Aorta (tissue), 5 donors: ENCODE measurements at places on chromosomes 2 and 18. TPM values are rescaled to one million over a fixed set of nuclear protein-coding genes. Genes with fewer than 3 reads are reported as not detected.

Gene PPP1R7
- 41.1 TPM for total RNA-seq

- no peak for DNase-seq
These were observed 66.7 kb upstream of the HS6ST1 start for GRCh38 chr2:128385365-128385764.

Gene CPLX4
- not detected for total RNA-seq

DNA sequence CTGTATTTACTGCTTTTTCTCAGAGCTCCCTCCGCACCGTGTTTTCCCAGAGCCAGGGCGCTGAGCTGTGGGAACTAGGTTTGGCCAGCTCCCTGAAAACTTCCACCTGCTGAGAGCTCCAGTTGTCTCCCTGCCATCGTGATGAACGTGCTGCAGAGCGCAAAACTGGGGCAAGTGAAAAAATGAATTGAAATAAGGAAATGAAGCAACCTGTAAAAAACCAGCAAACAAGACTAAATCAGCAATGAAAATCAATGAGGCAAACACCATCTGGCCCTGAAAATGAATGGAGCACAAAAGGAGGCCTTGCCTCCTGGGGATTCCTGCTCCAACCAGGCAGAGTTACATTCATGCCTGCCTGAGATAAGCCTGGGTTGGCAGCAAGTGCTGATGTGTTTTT, 129.9 kb downstream of the MARCHF4 start:
- no peak for DNase-seq

Gene RAX
- not detected for total RNA-seq

- DNase-seq, result no peak
These were observed 48.6 kb downstream of the EMILIN2 start for GRCh38 chr18:2895391-2895790.

DNA sequence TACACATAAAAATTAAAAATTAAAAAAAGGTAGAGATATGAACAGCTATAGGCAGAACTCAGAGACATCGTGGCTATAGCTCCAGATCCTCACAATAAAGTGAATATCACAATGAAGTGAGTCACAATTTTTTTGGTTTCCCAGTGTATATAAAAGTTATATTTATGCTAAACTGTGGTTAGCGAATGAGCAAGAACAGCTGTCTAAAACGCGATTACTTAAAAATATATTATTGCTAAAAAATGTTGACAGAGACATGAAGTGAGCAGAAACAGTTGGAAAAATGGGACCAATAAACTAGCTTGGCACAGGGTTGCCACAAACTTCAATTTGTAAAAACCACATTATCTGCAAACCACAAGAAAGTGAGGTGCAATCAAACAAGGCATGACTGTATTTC, 551.7 kb upstream of the NETO1 start:
- DNase-seq, result no peak

DNA sequence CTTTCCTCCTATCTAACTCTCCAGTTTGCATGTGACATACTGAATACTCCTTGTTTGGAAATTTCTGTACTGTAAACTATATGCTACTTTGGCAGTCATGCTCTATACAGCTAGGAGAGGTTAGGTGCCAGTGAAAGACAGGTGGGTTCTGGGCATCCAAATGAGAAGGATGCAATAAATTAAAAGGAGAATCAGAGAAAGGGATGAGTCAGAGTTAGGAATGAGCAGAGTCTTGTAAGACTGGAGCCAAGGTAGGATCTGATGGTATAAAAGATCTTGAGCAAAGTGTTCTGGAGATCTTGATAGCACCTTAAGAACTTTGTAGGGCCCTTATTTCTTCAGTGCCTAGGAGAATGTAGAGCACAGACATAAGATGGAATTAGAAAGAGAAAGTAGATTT, 58.7 kb upstream of the STAM2 start:
- no peak for DNase-seq

GRCh38 chr2:179049546-179050311, at the start of gene CCDC141:
CCDC141 (minus strand) TSS chr2:179050137; CDS start chr2:179049941, 196 bp downstream.
- DNase-seq, result no peak

DNA sequence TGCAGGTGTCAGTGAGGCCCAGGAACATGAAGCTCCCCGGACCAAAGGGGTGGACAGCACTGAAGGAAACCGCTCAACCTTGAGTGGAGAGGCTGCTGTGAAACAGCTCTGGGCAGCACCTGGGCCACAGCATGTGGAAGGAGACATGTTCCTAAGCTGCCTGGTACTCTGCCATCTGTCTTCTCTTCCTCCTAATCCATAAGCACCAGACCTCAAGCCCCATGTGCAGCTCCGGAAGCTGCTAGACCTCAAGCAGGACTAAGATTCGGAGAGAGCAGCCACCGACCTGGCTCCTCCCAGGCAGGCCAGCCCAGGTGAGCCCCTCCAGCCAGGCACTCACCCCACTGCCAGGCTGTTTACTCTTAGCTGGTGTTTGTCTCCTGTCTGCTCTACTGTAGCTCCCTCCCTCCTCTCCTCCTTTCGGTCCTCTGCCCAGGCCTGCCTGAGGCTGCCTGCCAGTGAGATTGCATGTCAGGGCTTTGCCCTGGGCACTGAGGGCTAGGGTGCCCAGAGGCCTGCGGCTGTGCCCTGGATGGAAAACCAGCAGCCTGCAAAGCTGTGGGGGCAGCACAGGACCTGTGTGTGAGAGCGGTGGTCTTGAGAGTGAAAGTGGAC, 53.7 kb downstream of the BCL11A start:
- DNase-seq, result no peak

GRCh38 chr2:46847185-46847710, 68.4 kb downstream of the MCFD2 start:
- DNase-seq, result peak; percentile 93

- no peak for DNase-seq
These were observed 660.0 kb upstream of the TMEFF2 start for GRCh38 chr2:192854706-192855105.

Gene CAPN13
- total RNA-seq, result not detected

Gene HOXD3
- total RNA-seq, result 13.4 TPM

- DNase-seq, result no peak
These were observed 226.1 kb upstream of the TRIB2 start for GRCh38 chr2:12490641-12491040.

Gene GNAL
- total RNA-seq, result 12.0 TPM

Gene RAB12
- 47.7 TPM for total RNA-seq

- no peak for DNase-seq
These were observed 156.8 kb downstream of the STK39 start for GRCh38 chr2:168090366-168091135.

DNA sequence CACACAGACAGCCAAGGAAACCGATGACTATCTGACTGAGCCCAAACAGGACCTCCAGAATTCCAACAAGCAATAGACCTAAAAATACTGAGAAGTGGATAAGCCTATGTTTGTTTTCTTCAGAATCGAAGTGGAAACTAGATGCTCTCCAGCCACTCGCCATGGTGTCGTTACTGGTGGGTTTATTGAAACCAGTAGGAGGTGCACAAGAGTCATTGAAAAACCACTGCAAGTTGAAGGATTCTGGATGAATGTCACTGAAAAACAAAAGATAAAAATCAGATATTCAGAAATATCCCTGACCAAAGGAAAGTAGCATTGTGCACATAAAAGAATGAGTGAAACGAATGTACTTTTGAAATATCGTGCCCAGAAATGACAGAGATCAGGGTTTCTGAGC, 15.3 kb downstream of the TM4SF20 start:
- no peak for DNase-seq

DNA sequence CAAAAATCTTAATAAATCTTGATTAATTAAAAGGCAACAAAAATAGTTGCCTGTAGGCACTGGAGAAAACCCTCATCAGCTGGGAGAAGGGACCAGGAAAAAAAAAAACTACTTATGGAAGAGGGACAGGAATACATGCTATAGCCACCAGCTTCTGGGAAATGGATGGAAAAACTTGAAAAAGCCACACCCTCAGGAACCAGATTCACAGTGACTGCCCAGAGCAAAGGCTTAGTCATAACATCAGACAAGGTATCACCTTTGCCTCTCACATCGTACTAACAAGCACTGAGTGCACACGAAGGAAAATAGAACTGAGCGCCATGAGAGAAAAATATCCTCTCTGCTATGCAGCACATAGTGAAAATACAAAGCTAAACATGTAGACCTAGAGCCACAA, 116.9 kb upstream of the GYPC start:
- no peak for DNase-seq

DNA sequence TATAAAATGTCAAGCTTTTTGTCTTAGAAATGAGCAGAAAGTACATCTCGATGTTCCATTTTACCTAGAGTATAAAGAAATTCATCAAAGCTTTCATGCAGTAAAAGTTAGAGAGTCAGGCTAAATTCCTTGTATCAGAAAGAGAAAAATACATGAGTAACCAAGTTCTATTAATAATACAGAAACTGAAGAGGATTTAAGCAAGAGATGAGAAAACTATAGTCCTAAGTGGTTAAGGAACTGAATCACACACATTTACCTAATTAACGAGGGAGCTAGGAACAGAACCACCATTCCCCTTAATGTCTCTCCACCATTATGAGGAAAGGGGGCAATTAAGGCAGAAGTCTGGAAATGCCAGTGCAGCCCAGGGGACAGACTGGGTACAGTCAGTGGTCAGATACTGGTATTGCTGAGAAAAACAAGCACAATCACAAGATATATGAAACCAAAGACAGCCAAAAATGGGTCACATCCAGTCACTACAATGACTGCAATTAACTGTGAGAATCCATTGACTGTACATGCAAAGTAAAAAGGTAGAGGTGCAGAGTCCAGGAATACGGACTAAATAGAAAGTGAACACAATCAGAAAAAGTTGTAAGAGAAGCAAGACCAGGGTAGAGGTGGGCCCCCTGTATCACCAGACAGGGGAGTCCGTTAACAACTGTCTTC, 23.9 kb downstream of the MAP4K3 start:
- DNase-seq, result no peak

- DNase-seq, result no peak
These were observed 12.6 kb upstream of the KCMF1 start for GRCh38 chr2:84958135-84959059.

- DNase-seq, result no peak
These were observed 25.8 kb downstream of the RPL31 start for GRCh38 chr2:101027852-101028251.

Gene TMEM247
- not detected for total RNA-seq

DNA sequence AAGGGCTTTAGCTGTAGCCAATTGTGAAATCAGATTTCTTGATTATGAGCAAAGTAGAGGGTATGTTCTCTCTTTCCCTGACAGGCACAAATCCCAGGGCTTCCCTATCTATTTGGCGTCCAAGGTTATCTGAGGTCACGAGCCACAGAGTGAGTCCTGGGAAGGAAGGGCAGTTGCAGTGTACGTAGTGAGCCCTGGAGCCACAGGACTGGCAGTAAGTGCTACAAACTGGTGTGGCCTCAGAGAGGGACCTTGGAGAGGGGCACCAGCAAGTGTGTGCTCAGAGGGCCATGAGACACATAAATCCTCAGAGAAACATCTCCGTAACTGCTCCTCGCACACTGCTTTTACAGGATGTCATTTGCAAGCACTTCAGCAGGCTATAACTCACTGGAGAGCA, 115.5 kb upstream of the SH3BP4 start:
- no peak for DNase-seq

Gene FOXD4L1
- 0.27 TPM for total RNA-seq

Gene RASGRP3
- total RNA-seq, result 12.8 TPM

DNA sequence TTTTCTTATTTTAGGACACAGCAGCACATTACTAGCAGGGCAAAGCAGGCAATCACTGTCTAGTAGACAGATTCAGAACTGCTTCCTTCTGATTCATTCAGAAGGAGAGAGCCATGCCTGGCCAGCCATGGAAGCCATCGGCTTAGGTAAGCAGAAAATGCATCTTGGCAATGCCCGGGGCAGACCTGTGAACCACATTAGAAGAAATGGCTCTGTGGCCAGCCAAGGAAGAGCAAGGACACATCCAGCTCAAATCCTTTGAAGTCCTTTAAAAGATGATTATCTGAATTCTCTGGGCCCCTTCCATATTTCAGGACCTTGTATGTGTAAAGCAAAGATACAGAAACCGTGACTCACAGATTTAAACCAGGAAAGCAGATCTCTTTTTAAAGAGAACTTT, 227.4 kb downstream of the PID1 start:
- no peak for DNase-seq

DNA sequence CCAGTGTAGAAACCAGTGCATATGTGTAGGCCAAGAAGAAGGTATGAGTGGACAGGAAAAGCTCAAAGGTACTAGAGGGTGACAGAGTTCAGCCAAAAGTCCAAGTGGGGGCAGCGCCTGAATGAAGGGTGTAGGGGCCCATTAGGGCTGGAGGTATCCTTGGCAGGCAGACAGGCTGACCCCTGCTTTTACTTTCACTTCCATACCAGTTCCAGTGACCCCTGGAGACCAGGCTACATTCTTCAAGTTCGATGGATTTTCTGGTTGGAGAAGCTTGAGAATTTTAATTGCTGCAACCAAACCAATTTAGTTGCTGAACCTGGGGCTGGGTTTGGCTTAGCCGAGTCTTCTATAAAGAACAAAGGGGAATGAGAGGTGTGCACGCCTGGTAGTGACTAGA, 42.3 kb upstream of the MRPL33 start:
- DNase-seq, result no peak

DNA sequence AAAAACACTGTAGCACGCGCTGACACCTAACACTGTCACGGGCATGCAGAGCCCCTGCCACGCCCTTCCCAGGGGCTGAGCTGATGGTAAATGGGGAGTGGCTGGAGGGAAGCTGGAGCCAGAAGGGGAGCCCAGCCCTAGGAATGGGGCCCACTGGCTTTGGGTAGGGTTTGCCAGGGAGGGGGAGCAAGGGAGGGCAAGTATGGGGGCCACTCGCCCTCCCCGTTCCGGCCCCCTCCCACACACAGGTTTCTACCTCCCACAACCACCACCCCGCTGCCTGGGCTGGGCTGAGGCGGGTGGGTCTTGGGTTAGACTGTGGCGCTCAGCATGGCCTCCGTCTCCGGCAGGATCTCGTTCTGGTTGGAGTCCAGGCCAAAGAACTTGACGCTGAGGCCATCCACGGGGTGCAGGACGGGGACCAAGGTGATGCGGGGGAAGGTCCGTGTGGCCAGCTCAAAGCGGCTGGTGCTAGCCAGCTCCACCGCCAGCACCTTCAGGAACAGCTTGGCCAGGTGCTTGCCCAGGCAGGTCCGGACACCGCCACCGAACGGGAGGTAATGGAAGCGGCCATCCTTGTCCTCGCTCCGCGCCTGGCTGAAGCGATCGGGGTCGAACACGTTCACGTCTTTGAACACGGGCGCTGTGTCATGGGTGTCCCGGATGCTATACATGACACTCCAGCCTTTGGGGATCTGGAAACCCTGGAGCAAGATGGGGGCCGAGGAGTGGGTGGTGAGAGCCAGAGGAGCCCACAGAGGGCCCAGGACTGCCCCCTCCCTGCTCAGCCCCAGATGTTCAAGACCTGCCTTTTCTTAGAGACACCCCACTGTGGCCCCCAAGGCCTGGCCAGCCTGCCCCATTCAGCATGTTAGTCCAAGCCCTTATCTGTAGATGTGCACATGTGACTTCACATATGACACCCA, 15.5 kb downstream of the CYP26B1 start:
- DNase-seq, result peak; percentile 27

- DNase-seq, result no peak
These were observed 123.8 kb downstream of the CELF4 start for GRCh38 chr18:37441821-37442220.
